ENCODE measurements at places on chromosomes 6 and 20. TPM values are rescaled to one million over a fixed set of nuclear protein-coding genes. Genes with fewer than 3 reads are reported as not detected.
A peak's percentile ranks its signal among the peaks of the same experiment; 100 is the strongest.

GRCh38 chr6:131744432-131745287 is 33.8 kb upstream of the CTAGE9 start:
- DNase-seq: no peak

DNA sequence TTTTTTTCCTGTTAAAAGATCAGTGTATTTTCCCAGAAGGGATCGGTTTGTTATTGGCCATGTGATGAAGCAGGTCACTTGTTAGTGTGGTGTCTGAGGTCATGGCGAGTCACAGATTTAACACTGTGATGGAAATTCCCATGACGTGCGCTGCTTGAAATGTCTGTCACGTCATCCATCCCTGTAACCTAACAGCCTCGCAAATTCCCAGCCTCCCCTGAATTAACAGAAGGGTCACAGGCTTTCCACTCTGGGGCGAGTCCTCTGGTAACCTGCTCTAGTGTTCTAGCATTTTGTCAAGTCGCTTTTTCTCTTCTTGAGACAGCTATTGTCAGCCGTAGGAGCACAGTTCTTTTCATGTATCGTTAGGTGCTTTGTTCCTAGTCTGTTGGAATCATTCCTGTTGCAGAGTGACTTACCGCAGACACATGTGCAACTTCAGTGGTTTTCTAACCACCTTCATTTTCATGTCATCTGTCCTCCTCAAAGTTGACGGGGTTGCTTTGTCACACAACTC is 137.2 kb downstream of the MAP3K4 start:
- DNase-seq: no peak

- DNase-seq: peak; percentile 33
These were observed 96.4 kb downstream of the TULP4 start for GRCh38 chr6:158408552-158409130.

DNA sequence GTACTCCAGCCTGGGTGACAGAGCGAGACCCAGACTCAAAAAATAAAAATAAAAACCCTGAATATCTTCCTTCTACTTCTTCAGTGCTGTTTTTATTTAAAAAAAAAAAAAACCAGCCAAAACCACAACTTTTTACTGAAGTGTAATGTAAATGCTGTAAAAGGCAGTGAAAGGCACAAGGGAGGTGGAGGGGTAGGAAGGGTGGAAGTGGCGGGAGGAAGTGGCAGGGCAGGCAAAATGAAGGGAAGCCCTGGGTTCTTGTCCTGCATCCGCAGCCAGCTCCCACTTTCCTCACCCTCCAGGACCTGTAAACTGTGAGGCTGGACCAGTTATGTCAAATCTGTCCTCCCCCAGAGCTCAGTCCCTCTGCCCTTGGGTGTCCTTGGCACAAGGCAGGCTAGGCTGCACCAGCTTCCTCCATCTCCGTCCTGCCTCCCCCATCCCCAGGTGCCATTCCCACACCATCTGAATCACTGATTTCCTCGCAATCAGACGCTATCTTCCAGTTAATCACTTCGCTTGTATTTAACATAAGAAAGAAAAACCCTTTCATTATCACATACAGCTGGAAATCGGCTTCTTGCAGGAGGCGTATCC is 13.7 kb upstream of the PANK2 start:
- no peak for DNase-seq

GRCh38 chr6:15331143-15331542 is 85.3 kb downstream of the JARID2 start:
- DNase-seq: peak; percentile 55

DNA sequence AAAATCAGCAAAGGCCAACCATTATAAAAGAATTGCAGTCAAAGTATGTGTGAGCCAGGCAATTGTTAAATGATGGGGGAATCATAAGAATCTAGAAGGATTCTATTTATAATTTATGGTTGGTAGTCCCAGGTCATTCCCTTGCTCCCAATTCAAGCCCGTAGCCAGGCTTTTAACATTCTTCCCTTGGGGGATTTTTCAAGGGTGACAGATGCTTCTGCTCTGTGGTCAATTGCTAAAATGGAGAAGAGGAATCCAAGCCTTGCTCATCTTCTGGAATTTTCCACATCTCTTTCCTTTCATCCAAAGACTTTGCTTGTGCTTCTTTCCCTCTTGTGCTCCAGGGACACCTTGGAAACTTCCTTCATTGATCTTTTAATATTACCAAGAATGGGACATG is 18.0 kb upstream of the BCAS1 start:
- DNase-seq: no peak

The LIN28B gene
- total RNA-seq: not detected

The MAS1 gene
- not detected for total RNA-seq
